ENCODE measurements at places on chromosomes 2 and 18.

DNA sequence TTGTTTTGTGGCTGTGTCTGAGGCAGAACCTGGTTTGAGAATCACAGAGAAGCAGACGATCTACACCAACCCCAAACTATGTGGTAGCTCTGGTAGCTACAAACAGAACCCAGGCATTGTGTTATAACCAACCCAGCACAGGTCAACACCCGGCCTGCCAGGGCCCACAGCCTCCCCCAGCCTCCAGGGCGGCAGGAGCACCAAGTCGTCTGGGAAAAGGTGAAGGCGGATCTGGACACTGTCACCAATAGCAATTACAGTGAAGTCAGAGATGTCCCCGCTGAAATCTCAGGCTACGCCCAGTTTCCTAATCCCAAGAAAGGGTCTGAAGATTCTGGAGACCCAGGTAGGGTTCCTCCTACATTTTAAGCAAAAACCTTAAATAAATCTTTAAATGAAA is 3.6 kb downstream of the HJURP start:
- no peak for DNase-seq

DNA sequence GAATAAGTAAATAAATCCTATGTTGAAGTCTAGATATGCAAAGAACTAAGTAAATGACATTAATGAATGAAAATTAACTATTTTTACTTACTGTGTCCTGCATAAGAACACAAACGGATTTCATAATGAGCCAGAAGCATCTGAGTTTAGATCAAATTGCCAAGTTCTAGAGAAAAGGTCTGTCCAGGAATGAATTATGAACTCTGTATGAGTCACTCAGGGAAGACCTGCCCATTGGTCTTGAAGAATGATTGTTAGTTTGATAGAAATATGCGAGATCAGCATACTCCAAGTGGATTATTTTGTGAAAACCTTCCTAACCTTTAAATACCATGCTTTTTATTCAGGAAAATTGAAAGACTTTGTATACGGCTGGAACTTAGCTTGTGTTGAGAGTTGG is 189.5 kb downstream of the DOK6 start:
- DNase-seq: no peak

GRCh38 chr2:42429352-42429751 is 64.4 kb downstream of the KCNG3 start:
- DNase-seq: no peak

DNA sequence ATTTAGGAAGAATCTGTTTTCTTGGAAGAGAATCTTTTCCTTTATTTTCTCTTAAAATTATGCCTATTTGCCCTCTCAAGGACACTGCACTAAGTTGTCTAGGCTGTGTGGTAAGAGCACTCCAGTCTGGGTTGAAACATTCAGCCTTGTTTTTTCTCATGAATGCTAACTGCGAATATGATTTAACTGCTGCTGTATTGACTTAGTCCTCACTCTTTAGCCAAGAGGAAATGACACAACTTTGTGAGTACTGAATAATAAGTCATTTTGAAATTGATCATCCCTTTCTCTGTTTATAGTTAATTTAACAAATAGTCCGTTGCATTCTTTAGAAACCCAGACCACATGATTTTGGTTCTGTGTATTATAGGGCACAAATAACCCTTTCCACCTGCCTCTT is 4.5 kb upstream of the RND3 start:
- DNase-seq: no peak

DNA sequence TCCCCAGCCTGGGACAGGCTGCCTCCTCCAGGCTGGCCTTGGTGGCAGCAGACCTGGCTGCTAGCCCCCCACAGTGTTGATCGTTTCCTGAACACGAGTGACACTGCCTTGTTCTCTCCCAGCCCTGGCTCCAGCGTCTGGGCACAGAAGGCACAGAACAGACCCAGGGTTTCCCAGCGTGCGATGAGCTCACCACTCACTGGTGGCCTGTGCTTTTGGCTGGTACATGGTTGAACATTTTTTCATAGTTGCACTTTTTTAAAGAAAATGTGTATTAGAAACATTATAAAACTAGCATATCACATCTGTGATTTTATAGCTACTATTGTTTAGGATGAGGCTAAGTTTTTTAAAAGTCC is 40.9 kb downstream of the SCTR start:
- DNase-seq: no peak

GRCh38 chr2:220999356-220999755 is 572.7 kb downstream of the EPHA4 start:
- DNase-seq: no peak

GRCh38 chr2:38065502-38066135 is 10.3 kb downstream of the CYP1B1 start:
- no peak for DNase-seq

- no peak for DNase-seq
Measured at GRCh38 chr2:46187112-46187618, 110.0 kb upstream of the EPAS1 start.

DNA sequence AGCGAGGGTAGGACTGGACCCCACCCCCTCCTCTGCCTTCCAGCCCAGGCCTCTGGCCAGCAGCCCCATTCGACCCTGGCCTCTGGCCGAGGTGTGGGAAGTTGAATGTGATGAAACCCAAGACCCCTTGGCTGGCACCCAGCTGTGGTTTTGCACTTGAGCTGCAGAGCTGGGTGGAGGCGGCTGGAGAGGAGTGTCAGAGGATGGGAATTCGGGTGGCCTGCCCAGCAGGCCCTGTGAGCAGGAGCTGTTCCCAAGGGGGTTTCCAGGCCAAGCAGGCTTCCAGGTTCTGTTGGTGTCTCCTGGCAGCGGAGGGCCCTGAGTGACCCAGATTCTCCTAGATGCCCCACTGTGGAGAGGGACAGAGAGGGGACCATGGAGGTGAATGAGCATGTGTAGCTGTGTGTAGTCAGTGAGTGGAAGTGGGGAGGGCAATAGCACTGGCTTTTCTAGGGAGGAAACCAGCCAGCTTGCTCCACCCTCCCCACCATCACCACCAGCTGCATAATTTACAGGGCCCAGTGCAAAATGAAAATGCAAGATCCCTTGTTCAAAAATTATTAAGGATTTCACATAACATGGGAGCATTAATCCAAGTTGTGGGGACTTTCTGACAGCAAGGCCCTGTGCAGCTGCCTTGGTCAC is 172.2 kb upstream of the HAAO start:
- DNase-seq: no peak

GRCh38 chr2:46010925-46011490 is 286.2 kb upstream of the EPAS1 start:
- DNase-seq: no peak

DNA sequence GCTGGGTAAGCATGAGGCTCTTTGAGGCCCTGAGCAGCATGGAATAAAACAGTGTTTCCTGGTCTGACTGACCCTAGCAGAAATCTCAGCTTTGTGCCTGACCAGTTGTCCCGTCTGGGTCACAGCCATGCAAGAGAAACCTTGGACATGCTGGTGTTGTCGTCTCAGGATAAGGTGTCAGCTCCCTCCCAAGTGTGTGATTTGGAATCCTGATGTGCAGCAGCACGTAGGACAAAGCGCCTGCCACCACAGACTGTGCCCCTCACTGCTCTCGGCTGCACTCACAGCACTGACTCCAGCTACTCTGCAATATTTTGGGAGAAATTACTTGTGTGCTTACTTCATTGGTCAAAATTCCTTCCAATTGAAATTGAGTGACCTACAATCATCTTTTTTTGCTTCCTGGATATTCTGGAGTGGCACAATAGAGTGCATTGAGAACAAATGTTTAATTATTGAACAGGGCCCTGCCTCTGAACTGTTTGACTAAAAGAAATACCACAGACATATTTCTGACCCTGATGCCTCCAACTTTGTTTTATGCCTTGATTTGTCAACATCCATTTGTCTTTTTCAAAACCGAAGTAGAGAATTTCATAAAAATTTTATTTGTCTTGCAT is 352.4 kb downstream of the SOCS6 start:
- no peak for DNase-seq

DNA sequence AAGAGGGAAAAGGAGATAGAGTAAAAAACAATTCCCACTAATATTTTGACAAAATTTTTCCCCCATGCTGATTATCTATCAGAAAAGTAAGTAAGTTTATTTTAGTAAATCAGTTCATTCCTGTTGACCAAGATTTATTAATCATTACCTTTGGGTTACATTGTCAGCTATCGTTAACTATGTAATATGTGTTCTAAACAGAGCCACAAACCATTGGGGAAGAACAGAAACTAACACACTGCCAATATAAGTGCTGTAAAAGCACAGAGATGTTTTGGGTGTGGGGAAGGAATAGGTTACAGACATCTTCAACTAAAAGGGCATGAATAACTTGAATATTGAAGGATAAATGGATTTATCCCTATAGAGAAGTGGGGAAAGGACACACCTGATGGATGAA is 42.5 kb upstream of the ACADL start:
- no peak for DNase-seq

DNA sequence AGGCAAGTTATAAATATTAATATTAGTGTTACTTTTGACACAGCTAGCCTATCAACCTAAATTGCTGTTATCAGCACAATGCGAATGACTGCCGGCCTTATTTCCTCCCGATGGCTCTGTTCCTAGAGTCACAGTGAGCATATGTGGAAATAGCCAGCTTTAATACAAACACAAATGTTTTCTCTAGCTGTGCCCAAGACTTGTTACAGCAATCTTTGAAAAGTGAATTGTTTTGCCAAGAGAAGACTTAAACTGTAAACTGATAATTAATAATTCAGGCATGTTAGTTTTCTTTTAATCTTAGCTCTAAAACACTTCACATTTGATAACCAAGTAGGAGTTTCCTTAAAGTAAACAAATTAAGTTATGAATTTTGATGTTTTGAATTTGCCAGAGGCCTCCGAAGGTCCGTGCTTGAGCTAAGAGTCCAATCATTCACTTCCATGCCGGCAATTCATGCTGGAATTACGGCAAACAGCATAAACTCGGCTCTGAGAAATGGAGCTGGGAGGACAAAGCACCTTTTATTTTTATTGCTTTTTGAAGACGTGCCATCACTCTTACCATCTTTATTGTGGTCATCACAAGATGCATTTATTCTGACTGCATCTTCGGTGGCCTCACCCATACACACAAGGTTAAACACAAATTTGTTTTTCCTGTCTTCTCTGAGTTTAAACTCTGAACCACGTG is 184.5 kb upstream of the CWC22 start:
- DNase-seq: no peak

DNA sequence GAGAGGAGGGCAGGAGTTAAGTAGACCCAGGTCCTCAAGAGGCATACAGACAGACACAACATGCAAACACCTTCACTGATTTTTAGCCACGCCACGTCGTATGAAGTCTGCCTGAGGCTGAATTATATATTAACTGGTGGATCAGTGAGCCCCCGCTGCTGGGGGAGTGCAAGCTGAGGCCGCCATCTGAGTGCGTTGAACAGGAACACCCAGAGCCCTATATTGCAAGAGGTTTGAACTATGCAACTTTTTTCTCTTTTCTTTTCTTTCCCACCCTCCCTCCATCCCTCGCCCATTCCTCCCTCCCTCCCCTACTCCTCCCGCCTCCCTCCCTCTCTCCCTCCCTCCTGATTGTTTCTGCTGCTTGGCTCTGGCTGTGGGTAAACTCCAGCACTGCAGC is 30.2 kb downstream of the SETBP1 start:
- no peak for DNase-seq

DNA sequence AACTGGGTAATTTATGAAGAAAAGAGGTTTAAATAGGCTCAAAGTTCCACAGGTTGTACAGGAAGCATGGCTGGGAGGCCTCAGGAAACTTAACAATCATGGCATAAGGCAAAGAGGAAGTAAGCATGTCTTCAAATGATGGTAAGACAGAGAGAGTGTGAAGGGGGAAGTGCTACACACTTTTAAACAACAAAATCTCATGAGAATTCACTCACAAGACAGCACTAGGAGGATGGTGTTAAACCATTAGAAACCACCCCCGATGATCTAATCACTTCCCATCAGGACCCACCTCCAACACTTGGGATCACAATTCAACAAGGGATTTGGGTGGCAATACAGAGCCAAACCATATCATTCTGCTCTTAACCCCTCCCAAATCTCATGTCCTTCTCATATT is 34.9 kb downstream of the CFAP210 start:
- no peak for DNase-seq

- no peak for DNase-seq
Measured at GRCh38 chr2:3316456-3317276, 61.0 kb downstream of the EIPR1 start.

DNA sequence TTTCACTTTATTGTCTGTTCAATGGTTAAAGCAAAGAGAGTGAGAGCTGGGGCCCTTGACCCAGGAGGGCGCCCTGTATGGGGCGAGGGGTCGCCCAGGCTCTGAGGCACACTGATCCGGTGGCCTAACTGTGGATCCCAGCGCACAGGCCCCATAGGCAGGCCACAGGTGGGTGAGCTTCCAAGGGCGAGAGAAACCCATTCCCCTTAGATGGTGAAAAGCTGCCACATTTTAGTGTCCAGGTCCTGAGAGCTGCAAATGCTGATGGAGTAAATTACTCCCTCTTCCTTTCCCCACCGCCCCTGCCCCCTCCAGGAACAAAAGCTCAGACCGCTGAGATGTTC is 5.9 kb upstream of the DLX2 start:
- DNase-seq: no peak

GRCh38 chr18:31225668-31226067 is 63.0 kb upstream of the DSC1 start:
- DNase-seq: no peak

GRCh38 chr2:49108436-49108835 is 45.9 kb downstream of the FSHR start:
- DNase-seq: no peak

DNA sequence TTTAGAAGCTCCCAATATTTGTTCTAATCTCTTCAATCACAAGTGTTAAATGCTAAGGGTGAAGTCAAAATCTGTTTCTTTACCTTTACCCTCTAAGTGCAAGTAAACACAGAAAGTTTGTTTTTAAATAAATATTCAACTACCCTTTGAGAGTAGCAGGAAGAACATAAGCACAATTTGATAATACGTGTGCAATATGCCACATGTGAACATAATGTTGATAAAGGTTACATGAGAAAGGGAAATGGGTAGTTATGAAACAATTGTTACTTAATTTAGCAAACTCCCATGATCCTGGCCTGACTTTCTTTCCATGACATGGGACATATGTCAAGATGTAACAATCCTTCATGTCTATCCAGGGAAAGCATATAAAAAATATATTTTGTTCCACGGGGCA is 7.1 kb downstream of the SPRED2 start:
- no peak for DNase-seq

GRCh38 chr18:2717407-2717806 is 61.9 kb downstream of the SMCHD1 start:
- no peak for DNase-seq

- no peak for DNase-seq
Measured at GRCh38 chr2:52976143-52976949, 791.3 kb upstream of the CHAC2 start.

- DNase-seq: no peak
Measured at GRCh38 chr2:56184500-56185011, 766 bp downstream of the CCDC85A start.
